ENCODE measurements at places on chromosomes 13 and 19. TPM values are rescaled to one million over a fixed set of nuclear protein-coding genes. Genes with fewer than 3 reads are reported as not detected.
A peak's percentile ranks its signal among the peaks of the same experiment; 100 is the strongest.

ZNF536 gene
- not detected for total RNA-seq

CERS1 gene
- total RNA-seq, result 1.5 TPM

IGFL2 gene
- total RNA-seq, result 0.75 TPM

ZNF823 gene
- total RNA-seq, result 4.4 TPM

MAMSTR gene
- 1.00 TPM for total RNA-seq

LAIR1 gene
- total RNA-seq, result 0.20 TPM

RDH8 gene
- total RNA-seq, result not detected

- H3K4me1 ChIP-seq, result peaks cover 56% of the 10 kb centered on the region
- peak overlapping the region; percentile 38 for H3K4me3 ChIP-seq
- no peaks in the 10 kb centered on the region for H3K27me3 ChIP-seq
- H3K27ac ChIP-seq, result peak overlapping the region; percentile 70
Observed at GRCh38 chr19:40605216-40605971, 4.2 kb downstream of the LTBP4 start.

- no peak for DNase-seq
- peaks cover 17% of the 10 kb centered on the region for H3K27me3 ChIP-seq
- H3K27ac ChIP-seq, result no peak overlapping the region
- H3K4me3 ChIP-seq, result no peak overlapping the region
- no peaks in the 10 kb centered on the region for H3K4me1 ChIP-seq
Observed at GRCh38 chr13:50713523-50714248, 129.8 kb downstream of the DLEU7 start.

DNA sequence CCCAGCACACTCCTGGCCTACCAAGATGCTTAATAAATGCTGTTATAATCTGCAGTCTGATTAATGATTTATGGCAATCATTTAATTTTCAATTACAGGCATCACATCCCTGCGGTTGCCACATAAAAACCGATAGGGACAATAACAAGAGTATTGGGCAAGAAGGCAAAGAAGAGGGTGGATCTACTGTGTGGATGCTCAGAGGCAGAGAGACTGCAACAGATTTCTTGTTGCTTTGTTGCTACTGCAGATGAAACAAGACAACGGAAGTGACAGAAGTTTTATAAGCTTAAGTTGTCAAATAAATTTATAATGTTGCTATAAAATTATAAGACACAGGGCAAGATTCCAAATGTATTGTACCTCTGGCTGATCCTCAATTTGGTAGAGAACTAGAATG, 154.8 kb downstream of the ABCC4 start:
- H3K36me3 ChIP-seq, result peaks cover 7% of the 10 kb centered on the region
- no peaks in the 10 kb centered on the region for H3K4me1 ChIP-seq
- H3K27me3 ChIP-seq, result no peaks in the 10 kb centered on the region
- H3K4me3 ChIP-seq, result no peak overlapping the region
- no peak overlapping the region for H3K27ac ChIP-seq
- no peak for DNase-seq

GRCh38 chr19:45556835-45557234, 27.8 kb downstream of the OPA3 start:
- H3K27ac ChIP-seq, result no peak overlapping the region
- H3K4me3 ChIP-seq, result no peak overlapping the region
- H3K36me3 ChIP-seq, result peaks cover 19% of the 10 kb centered on the region
- no peak for DNase-seq

- H3K4me1 ChIP-seq, result no peaks in the 10 kb centered on the region
- no peaks in the 10 kb centered on the region for H3K36me3 ChIP-seq
- no peak overlapping the region for H3K4me3 ChIP-seq
Observed at GRCh38 chr13:45700971-45701900, 884 bp upstream of the CBY2 start.

DNA sequence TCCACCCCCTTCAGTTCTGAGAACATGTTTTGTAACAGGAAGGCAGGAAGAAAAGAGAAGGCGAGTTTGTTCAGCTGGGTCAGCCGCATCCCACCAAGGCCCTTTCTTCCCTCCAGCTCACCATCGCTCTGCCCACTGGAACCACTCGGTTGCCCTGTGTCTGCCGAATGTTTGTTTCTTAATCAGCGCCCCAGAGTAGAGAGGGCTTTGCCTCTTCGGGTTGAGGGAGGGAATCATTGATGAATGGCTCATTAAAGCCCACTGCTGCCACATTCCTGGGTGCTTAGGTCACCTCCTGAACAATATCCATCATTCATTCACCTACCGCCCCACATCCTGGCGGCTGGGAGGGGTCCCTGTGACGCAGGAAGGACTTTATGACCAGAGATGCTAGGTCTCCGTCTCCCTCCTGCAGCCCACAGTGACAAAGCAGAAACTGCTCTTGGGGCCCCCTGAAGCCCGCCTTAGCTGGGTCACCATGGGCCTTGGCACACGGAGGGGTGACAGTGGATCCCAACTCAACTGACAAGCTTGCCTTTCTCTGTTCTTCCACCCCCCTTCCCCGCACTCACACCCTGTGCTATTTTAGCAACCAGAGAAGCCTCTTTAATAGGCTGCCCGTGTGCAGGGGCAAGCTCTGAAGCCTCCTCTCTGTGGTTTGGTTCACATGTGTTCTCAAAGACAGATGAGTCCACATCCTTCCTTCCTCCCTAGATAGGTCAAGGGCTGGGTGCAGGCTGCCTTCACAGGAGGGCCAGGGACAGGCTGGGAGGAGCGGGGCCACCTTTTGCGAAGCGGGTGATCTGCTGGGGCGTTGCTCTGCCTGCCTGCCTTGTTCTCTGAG, 46.2 kb downstream of the ACTN4 start:
- peak overlapping the region; percentile 24 for H3K27ac ChIP-seq
- no peak overlapping the region for H3K4me3 ChIP-seq
- peaks cover 11% of the 10 kb centered on the region for H3K4me1 ChIP-seq
- no peaks in the 10 kb centered on the region for H3K27me3 ChIP-seq

- no peaks in the 10 kb centered on the region for H3K4me1 ChIP-seq
- H3K36me3 ChIP-seq, result peaks cover 20% of the 10 kb centered on the region
- H3K27me3 ChIP-seq, result peaks cover 19% of the 10 kb centered on the region
- H3K27ac ChIP-seq, result no peak overlapping the region
- no peak for DNase-seq
- no peak overlapping the region for H3K4me3 ChIP-seq
Observed at GRCh38 chr19:2355168-2356035, 4.7 kb upstream of the TMPRSS9 start.

DNA sequence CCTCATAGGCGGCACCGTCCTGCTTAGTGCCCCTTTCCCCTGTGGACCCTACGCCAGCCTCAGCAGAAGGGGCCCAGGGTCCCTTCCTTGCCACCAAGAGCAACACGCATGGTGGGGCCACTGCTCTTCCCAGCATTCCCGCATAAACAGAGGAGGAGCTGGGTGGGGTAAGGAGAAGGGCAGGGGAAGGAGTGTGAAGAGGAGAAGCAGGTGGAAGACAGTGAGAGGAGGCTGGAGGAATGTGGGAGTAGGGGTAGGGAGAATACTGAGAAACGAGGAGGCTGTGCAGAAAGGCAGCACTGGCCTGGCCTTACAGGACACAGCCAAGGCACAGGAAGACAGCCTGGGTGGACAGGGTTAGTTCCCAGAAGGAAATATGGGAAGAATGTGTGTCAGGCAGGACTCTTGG, 43.9 kb downstream of the ZNF331 start:
- H3K27ac ChIP-seq, result no peak overlapping the region
- H3K4me1 ChIP-seq, result no peaks in the 10 kb centered on the region
- no peak overlapping the region for H3K4me3 ChIP-seq

DNA sequence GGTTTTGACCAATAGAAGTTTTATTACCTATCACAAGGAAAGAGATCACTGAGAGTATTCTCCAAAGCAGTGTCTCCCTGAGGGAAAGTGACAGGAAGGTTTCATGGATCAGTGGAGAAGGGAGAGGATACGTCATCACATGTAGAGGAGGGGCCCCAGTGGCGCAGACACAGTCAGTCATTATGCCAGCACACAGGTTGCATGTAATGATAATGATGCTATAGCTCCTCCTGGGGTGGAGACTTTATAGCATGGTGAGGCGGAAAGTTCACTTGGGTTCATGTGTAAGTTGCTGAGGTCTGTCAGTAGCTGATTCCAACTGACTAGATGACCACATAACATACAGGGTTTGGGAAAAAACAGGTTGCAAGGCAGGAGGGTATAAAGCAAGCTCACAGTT, 88.8 kb downstream of the FNDC3A start:
- no peaks in the 10 kb centered on the region for H3K27me3 ChIP-seq
- H3K36me3 ChIP-seq, result no peaks in the 10 kb centered on the region
- H3K27ac ChIP-seq, result no peak overlapping the region
- H3K4me1 ChIP-seq, result no peaks in the 10 kb centered on the region

DNA sequence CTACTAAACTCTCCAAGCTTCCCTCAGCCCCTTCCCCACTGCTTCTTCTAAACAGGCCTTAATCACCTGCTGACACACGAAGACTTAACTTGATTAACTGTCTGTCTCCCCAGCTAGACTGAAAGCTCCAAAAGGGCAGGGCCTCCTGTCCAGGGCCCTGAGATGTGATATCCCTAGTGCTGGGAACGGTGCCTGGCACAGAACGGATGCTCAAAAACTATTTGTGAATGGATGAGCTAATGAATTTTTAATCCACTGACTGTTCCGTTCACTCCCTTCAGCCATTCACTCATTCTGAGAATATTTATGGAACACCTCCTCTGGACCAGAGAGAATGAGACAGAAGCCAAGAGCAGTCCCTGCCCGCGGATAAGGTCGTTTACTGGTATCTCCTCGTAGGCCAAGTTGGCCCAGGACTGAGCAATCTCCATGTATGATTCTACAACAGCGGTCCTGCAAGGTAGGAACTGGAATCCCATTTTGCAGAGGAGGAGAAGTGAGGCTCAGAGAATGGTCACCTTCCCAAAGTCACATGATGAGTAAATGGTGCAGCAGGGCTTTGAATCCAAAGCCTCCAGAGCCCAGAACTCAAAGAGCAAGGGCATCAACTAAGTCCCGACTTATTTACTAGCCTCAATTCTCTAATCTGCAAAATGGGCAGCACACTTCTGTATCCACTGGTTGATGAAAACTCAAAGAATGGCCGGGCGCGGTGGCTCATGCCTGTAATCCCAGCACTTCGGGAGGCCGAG, 3.4 kb downstream of the DMWD start:
- H3K27me3 ChIP-seq, result no peaks in the 10 kb centered on the region
- peaks cover 59% of the 10 kb centered on the region for H3K36me3 ChIP-seq
- no peak for DNase-seq
- no peak overlapping the region for H3K4me3 ChIP-seq

DNA sequence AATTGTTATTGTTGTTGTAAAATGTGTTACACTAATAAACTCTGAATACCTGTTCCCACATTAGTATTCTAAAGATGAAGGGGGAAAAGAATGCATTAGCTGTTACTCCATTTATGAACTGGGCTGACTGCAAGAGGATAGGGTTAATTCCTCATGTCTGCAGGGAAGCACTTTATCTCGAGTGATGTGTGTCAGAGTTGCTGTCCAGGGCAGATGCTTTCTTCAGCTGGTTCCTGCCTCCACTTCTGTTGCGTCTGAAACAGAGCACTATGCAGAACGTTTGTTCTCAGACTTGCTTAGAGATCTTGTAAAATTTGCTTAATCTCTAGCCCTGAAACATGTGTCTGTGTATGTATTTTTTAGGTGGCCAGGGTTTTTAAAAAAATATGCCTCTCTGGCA, 318.8 kb downstream of the SPRY2 start:
- no peaks in the 10 kb centered on the region for H3K4me1 ChIP-seq
- no peaks in the 10 kb centered on the region for H3K36me3 ChIP-seq
- no peak for DNase-seq
- H3K27me3 ChIP-seq, result no peaks in the 10 kb centered on the region
- no peak overlapping the region for H3K4me3 ChIP-seq

DNA sequence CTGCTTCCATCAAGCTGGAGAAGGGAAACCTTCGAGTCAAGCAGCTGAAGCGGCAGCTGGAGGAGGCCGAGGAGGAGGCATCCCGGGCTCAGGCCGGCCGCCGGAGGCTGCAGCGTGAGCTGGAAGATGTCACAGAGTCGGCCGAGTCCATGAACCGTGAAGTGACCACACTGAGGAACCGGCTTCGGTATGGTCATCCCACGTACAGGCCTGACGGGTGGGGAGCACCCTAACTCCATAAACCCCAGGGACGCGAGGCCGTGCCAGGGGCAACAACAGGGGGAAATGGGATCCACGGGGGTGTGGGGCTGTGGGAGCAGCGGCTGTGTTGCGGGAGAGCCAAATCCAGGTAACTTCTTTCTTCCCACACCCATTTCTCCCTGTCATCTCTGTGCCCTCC, 20.2 kb downstream of the KCNC3 start:
- H3K27me3 ChIP-seq, result peaks cover 53% of the 10 kb centered on the region
- no peaks in the 10 kb centered on the region for H3K36me3 ChIP-seq
- no peak overlapping the region for H3K4me3 ChIP-seq
- DNase-seq, result no peak
- no peaks in the 10 kb centered on the region for H3K4me1 ChIP-seq
- no peak overlapping the region for H3K27ac ChIP-seq

DNA sequence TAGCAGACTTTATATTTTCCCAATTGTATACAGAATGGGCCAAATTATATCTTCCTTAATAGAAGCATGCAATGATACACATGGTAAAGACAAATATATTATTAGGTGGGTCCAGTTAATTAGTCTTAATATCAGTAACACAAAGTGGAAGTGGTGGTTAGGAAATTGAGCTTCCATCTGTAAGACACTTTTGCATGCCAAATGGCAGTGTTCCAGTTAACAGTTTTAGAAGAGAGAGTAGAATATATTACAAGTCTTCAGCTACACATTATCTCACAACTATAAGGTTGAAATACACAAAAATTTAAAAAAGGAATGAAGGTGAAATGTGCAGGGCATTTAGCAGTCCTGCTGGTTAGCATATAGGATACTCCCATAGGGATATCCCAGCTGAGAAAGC, 536.5 kb downstream of the PCDH9 start:
- no peaks in the 10 kb centered on the region for H3K27me3 ChIP-seq

- H3K4me3 ChIP-seq, result no peak overlapping the region
- H3K4me1 ChIP-seq, result peaks cover 45% of the 10 kb centered on the region
- peak overlapping the region; percentile 71 for H3K27ac ChIP-seq
- no peaks in the 10 kb centered on the region for H3K27me3 ChIP-seq
Observed at GRCh38 chr13:41004875-41005693, 14.0 kb downstream of the ELF1 start.

DNA sequence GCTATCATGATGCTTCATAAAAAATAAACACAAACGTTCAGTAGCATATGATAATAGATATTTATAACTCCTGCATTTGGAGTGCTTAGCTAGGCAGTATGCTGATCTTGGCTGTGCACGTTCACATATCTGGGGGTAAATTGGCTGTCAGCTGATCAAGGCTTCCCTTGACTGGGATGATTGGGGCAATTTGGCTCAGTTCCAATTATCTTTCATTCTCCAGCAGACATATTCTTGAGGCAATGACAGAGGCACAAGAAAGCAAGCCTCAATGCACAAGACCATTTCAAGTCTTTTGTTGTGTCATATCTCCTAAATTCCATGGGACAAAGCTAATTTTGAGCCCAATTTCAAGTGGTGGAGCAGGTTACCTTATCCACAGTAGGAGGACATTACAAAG, 142.0 kb downstream of the DLEU7 start:
- DNase-seq, result no peak
- H3K36me3 ChIP-seq, result no peaks in the 10 kb centered on the region
- H3K4me1 ChIP-seq, result no peaks in the 10 kb centered on the region
- no peaks in the 10 kb centered on the region for H3K27me3 ChIP-seq
- no peak overlapping the region for H3K4me3 ChIP-seq
- H3K27ac ChIP-seq, result no peak overlapping the region
